ENCODE measurements at places on chromosomes 11 and 22.

- no peak for DNase-seq
These were observed 252.8 kb upstream of the CTSC start for GRCh38 chr11:88590361-88590760.

- no peak for DNase-seq
These were observed 680 bp downstream of the IFT46 start for GRCh38 chr11:118565051-118565450.

DNA sequence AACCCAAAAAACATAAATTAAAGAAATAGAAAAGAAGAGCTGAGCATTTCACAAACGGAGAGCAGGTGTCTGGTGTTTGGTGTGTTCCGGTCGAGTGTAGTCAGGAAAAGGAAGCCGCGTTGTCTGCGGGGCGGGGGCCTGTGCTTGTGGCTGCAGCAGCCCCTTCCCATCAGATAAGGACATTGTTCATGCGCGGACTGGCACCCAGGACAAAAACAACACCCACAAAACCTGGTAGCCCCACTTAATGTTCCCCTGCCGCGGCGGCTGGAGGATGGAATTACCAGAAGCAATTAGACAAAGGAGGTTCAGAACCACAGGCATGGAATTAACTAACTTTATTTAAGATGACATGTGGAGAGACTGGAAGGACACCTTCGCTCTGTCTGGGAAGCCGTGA, 29.9 kb downstream of the KRTAP5-5 start:
- no peak for DNase-seq

GRCh38 chr11:71342951-71343827, 90.8 kb upstream of the SHANK2 start:
- DNase-seq = no peak

DNA sequence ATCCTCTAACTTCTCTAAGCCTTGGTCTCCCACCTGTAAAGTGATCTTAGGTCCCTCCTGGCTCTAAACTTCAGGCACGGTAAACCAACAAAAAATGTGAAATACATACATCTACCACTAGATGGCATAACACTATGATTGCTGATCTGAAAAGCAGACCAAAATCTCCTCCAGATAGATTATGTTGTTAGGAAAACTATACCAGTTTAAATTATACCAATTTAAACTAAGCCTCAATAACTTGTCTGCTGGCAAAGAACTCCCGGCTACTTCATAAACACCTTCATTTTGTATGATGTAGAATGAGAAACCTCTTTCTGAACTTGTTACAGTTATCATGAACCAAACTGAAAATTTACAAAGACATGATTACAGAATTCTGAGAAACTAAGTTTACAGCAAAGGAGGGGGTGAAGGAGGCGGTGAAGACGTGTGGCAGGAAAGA, 85.9 kb downstream of the SBF2 start:
- peak; percentile 2 for DNase-seq

DNA sequence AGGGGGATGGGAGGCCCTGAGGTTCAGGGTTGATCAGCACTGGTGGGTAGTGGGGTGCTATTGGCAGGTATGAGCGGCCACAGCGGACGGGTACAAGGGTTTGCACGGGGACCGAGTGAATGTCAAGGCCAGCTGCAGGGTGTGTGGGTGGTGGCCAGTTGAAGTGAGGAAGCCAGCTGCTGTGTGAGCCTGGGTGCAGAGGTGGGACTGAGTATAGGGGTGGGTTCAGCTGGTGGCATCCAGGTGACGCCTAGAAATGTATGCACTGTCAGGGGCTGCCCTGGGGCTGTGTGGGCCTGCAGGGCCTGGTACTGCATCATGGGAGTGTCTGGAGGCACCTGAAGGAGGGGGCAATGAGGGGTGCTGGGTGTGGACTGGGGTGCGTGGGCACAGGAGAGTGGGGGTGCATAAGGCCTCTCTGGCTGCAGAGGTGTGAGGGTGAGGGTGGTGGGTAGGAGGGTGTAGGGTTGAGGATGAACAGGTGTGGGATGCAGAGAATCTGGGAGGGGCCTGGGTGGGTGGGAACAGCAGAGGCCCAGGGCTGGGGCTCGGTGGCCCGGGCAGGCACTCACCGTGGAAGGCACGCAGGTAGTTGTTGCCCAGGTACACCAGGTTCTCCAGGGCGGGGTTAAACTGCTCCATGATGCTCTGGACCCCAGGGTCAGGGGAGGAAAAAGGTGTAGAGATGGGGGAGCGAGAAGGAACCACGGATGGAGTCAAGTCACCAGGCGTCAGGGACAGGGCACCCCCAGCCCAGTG, 1.7 kb downstream of the BAIAP2L2 start:
- DNase-seq = no peak

DNA sequence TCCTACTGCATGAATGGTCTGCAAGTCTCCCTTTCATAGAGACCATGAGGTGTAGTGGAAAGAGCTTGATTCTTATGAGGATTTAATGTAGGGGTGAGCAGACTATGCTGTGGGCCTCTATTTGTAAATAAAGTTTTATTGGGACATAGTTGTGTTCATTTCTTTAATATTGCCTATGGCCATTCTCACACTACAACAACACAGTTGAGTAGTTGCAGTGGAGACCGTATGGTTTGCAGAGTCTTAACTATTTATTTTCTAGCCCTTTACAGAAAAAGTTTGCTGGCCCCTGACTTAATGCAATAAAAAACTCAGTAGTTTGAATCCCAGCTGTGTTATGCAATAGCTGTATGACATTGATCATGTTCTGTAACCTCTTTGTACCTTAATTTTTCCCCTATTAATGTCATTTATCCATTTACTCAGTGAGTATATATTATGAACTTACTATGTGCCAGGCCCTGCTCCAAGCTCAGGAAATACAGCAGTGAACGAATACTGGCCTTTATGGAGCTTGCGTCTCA, 106.3 kb downstream of the ATXN10 start:
- no peak for DNase-seq

DNA sequence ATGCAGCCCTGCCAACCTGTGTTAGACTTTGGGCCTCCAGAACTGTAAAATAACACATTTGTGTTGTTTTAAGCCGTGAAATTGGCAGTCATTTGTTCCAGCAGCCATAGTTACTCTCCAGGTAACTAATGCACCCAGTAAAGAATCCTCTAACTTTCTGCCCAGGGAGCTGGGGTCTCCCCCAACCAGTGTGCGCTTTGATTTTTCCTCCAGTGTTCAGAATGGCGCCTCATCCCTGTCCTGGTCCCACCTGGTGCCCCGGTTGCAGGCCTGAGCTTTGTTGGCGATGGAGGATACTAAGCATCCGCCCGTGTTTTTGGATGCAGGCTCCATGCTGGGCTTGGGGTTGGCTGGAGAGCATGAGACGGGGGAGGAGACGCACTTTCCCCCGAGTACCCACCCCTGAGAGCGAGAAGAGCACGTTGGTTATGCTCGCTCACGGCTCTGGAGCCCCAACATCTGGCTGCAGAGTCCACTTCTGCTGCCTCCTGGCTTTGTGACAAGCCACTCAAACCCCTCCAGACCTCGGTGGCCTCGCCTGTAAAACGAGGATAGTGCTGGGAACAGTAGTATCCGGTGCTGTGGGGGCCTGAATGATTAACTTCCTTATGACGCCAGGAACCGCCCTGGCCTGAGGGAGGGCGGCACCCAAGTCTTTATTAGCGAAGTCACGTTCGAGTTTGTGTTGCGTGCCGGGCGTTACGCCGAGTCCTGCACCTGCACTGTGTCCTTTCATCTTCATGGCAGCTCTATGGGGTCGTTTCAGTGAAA, 25.8 kb downstream of the MRGPRD start:
- DNase-seq = no peak

DNA sequence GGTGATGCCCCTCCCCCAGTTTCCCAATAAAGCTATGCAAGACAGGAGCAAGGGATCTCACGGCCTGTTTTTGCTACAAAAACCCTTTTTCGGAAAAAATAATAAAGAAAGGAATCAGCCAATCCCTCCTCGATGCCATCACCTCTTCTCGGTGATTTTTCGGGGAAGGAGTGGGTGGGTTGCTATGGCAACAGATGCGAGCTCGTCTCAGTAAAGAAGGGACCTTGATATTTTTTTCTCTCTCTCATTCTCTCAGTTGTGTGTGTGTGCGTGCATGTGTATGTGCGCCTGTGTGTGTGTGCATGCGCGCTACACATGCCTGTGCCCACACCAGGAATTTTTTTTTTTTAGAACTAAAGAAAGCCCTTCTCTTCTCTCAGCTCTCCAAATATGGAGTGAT, 3.8 kb upstream of the NPAS4 start:
- DNase-seq = no peak

- no peak for DNase-seq
These were observed 121.6 kb upstream of the SNX19 start for GRCh38 chr11:131037873-131038272.

- DNase-seq = no peak
These were observed 9.4 kb downstream of the CBX6 start for GRCh38 chr22:38862375-38863329.

GRCh38 chr11:57487920-57488659, 27.4 kb downstream of the SLC43A1 start:
- no peak for DNase-seq

DNA sequence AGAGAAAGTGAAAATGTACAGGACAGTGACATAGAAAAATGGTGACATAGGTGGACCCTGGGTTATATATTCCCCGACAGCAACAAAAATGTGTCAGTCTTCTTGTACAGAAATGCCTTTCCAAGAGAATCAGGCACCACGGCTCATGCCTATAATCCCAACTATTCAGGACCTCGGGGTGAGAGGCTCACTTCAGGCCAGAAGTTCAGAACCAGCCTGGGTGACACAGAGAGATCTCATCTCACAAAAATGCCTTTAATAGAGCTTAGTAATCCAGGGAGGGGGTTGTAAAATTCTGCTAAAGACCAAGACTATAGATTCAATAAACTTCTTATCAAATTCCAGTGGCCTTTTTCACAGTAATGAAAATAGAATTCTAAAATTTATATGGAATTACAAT, 10.7 kb downstream of the ZNF195 start:
- DNase-seq = no peak

DNA sequence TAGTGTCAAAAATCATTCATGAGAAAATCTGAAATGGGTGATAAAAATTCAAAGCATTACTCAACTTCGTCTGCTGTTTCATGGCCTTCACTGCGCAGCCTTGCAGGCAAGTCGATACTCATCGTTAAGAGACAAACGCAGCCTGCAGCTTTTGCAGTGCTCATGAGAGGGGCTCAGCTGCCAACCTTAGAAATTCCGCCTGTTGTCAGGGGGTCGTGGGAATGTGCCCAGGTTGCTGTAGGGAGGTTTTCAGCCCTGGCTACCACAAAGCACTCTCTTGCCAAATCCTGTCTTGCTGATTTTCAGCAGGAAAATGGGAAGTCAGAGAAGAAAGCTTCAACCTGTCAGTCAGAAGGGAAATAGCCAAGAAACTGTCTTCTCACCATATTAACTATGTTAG, 25.4 kb upstream of the GRAMD1B start:
- DNase-seq = no peak

GRCh38 chr11:83521647-83522596, 235.8 kb upstream of the CCDC90B start:
- no peak for DNase-seq

DNA sequence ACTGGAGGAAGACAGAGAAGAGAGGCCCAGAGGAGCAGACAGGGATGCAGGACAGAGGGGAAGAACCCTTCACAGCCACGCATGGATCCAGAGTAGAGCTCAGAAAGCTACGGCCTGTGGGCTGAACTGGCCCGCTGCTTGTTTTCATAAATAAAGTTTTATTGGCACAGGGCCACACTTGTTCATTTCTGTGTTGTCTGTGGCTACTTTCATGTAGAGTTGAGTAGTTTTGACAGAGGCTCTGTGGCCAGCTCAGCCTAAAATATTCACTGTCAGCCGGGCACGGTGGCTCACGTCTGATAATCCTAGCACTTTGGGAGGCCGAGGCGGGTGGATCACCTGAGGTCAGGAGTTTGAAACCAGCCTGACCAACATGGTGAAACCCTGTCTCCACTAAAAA, 26.2 kb upstream of the GAL start:
- DNase-seq = no peak

- no peak for DNase-seq
These were observed 83.1 kb downstream of the PTPRJ start for GRCh38 chr11:48063424-48063978.
